Non-pigmented ciliary epithelial cell (primary cell): ENCODE measurements at places on chromosomes 5 and 9.

- DNase-seq = no peak
These were observed 734.8 kb upstream of the CDH9 start for GRCh38 chr5:27773166-27773565.

DNA sequence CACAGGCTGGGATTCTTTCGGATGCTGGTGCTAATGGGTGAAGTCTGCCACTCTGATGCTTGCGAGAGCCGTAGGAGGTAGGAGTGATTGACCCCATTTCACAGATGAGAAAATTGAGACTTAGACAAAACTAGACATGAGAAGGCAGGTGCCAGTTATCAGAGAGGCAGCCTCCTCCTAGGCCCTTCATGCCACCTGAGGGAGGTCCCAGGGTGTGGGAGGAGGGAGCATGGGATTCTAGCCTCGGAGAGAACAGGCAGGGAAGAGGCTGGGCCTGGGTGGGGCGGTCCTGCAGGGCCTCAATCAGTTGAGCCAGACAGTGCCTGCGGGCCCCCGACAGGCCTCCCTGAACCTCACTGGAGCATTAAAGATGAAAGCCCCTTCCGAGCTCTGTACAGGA lies 112.4 kb downstream of the COL23A1 start:
- no peak for DNase-seq

GRCh38 chr5:30752015-30752414 lies 441.5 kb upstream of the CDH6 start:
- no peak for DNase-seq

GRCh38 chr5:96329289-96329688 lies 103.8 kb downstream of the PCSK1 start:
- DNase-seq = no peak

DNA sequence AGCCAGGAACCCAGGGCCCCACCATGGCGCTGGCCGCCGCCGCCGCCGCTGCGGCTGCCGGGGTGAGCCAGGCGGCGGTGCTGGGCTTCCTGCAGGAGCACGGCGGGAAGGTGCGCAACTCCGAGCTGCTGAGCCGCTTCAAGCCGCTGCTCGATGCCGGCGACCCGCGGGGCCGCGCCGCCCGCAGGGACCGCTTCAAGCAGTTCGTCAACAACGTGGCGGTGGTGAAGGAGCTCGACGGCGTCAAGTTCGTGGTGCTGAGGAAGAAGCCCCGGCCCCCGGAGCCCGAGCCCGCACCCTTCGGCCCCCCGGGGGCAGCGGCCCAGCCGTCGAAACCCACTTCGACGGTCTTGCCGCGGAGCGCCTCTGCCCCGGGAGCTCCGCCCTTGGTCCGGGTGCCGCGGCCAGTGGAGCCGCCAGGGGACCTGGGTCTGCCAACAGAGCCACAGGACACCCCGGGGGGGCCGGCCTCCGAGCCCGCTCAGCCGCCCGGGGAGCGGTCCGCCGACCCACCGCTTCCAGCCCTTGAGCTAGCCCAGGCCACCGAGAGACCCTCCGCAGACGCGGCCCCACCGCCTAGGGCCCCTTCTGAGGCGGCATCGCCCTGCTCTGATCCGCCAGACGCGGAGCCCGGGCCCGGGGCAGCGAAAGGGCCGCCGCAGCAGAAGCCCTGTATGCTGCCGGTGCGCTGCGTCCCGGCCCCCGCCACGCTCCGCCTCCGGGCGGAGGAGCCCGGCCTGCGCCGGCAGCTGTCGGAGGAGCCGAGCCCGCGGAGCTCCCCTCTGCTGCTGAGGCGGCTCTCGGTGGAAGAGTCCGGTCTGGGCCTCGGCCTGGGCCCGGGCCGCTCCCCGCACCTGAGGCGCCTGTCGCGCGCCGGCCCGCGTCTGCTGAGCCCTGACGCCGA lies 749 bp downstream of the SOWAHA start:
- DNase-seq = no peak

GRCh38 chr9:68883224-68883623 lies 130.7 kb downstream of the PRKACG start:
- no peak for DNase-seq

- DNase-seq = no peak
These were observed 70.4 kb downstream of the GADD45G start for GRCh38 chr9:89675058-89675742.

DNA sequence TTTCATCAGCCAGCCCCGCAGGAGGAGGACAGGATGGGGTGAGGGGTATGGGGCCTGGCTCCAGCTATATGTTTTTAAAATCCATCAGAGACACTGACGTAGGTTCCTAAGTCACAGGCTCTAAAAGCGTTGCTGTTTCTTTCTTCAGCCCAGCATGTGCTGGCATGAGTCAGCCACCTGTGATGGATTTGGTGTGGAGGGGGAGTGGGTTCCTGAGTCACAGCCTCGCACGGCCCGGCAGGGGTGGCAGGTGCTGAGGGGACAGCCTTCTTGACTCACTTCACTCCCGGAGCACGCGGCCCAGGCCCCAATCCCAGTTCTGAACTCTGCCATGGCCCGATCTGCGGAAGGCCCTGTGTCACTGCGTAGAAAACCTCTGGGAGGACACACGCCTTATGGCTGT lies 38.8 kb upstream of the RPL26L1 start:
- DNase-seq = peak; percentile 98

- DNase-seq = no peak
These were observed 45.7 kb upstream of the PPARGC1B start for GRCh38 chr5:149684371-149684770.

- no peak for DNase-seq
These were observed 138.5 kb downstream of the DCP2 start for GRCh38 chr5:113115061-113115460.

DNA sequence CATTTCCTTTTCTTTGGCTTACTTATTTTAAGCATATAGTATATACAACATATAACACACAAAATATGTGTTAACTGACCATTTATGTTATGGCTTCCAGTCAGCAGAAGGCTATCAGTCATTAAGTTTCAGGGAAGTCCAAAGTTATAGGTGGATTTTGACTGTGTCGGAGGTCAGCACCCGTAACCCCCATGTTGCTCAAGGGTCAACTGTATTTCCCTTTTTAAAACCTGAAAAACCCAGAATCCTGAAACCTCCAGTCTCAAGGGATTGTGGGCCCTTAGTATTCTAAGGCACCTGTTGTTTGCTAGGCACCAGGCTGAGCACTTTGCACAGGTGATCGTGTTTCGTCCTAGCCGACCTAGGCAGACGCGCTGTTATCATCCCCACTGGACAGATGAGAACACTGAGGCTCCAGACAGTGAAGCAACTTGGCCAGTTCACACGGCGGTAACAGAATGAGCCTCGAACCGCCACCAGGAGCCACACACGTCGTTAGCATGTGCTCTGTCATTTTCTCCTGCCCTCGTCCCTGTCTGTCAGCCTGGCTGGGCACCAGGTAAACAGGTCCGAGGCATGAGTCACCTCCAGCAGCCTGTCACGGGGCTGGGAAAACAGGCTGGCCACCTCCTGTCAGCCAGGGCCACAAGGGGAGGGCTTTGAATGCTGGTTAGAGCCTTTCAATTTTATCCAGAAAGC lies 39.9 kb downstream of the DUSP1 start:
- no peak for DNase-seq

DNA sequence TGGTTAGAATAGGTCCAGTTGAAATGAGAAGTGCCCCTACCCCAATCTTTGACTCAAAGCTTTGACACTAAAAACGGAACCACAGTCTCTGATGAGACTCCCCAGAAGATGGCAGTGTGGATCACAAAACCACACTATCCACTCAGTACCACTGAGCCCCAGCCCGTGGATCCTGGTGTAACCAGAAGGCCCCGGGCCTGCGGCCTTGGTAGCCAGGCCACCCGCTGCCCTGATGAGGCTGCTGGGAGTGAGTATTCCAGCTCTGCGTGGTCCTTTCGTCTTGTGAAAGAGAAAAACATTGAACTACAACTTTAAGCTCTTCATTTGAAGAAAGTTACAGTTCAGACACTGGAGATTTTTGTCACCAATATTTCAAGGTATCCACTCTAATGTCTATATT lies 42.2 kb upstream of the FBP1 start:
- peak; percentile 44 for DNase-seq

GRCh38 chr5:142281966-142282365 lies 42.9 kb downstream of the SPRY4 start:
- no peak for DNase-seq

DNA sequence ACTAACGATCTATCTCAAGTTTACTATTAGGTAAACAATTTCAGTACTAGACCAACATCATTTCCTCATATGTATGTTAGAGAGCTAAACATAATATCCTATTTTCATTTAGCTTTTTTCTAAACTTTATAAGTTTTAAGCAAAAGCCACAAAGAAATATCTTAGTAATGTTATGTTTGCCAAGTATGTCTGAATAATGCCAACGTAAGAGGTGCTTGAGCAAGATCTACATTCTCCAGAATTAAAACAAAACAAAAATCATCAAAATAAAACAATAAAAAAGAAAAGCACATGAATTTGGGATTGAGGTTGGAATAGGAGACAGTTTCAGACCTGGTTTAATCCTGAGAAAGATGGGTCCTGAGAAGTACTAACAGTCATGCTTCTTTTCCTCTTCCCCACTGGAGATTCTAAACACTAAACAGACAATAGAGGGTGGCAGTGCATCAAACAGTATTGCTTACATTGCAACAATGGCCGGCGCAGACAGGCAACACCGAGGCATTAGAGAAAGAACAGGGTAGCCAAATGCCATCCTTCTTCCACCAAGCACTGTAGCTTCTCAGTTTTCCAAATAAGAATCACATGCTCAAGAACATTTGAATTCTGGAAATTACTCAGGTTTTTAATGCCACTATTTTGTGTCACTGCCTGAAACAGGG lies 33.6 kb downstream of the CSNK1A1 start:
- no peak for DNase-seq

DNA sequence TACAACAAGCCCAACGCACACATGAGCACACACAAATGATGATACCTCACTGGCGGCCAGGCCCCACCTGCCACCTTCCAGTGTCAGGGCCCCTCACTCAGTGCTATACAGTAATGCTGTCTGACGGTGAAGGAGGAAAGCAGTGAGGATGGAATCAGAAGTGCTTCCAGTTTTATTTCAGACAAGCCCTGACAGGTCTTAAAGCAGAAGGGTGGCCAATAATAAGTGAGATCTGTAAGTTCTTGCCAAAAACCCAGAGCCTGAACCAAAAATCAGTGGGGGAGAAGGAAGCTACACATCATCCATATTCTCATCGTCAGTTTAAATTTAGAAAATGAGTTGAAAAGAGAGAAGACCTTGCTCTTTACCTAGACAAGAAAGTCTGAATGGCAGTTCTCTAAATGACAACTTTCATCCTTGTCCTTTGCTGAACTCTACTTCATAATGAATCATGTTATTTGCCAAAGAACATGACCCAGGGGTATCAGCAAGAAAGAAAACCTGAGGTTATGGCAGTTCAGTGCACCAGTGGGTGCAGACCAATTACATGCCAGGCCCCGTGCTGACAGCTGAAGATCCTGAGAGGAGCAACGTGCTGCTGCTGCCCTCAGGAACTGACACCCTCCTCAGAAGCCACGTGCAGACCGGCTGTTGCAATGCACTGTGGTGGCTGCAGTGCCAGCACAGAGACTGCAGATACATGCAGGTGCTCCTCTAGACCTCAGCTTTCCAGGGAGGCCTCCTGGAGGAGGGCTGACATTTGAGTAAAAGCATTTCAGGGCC lies 118.7 kb downstream of the DROSHA start:
- no peak for DNase-seq

DNA sequence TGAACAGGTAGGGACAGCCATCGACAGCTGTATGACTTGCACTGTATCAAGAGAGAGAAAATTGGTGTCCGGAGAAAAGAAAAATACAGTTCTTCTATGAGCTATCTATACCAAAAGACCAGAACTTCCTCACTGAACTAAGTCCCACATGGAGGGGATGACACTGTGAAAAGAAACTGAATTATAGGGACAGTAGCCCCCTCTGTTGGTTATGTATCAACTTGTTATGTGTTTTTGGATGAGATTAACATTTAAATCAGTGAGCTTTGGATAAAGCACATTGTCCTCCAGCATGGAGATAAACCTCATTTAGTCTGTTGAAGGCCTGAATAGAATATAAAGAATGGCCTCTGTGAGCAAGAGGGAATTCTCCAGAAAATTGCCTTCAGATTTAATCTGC lies 176.6 kb upstream of the SH3GL2 start:
- no peak for DNase-seq

- no peak for DNase-seq
These were observed 399.2 kb downstream of the IRX2 start for GRCh38 chr5:2352101-2352861.

DNA sequence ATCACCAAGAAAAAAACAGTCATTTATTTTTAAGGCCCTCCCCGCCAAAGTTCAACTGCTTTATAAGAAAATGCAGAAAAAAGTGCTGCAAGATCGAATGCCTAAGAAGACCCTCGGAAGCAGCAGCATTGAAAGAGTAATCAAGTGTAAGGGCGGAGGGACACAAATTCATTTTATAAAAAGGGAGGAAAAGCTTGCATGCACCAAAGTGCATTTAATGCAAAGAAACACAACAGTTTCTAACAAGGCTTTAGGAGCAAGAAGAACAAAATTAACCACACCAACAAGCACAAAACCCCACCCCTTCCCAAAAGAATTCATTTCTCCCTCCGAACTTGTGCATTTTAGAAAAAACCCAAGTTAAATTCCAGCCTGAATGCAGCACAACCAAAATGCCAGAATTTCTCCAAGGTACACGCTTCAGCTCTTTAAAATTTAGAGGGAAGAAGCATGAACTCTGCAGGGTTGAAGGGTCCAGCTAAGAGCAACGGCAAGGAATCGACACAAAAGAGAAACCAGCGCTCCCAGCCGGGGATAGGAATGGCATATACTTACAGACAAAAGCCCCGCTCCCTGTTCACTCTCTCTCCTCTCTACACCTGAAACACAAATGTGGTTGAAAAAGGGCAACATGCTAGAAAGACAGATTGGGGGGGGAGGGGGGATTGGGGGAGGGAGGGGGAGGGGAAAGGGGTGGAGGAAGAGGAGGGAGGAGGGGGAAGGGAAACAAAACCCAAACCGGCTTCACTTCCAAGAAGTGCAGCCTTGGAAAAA lies at the start of gene NREP:
TSS of gene NREP (minus strand) at position 614 of the 774 bp plus-strand sequence. CDS start 1,422 bp downstream, outside the sequence.
- no peak for DNase-seq

DNA sequence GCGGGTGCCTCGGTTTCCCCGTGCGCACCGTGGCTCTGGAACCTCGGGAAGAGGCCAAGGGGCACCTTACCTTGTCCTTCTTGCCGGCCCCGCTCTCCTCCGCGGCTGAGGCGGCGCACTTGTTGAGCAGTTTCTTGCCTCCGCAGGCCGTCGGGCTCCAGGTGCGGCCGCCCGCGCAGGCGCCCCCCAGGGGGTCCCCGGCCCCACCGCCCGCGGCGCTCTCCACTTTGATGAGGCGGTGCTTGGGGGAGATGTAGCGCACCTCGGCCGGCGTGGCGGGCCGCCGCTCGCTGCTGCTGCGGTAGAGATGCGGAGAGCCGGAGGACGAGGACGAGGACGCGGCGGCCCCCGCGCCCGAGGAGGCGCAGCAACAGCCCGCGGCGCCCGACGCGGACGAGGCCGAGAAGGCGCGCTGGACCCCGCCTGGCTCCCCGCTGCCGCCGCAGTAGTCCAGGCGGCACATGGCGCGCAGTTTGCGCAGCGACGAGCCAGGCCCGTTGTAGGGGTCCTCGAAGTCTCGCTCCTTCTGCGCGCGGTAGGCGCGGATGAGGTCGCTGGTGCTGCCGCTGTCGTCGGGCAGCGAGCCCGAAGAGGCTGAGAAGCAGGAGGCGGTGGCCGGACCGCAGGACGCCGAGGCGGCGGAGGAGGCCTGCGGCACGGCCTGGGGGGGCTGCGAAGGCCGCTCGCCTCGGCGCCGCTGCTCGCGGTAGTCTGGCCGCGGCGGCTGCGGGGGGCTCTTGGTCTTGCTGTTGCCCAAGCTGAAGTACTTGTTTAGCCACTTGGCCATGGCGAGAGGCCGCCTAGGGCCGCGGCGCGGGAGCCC lies 957 bp downstream of the SHB start:
- no peak for DNase-seq

GRCh38 chr5:133851521-133851920 lies 116.9 kb downstream of the C5orf15 start:
- DNase-seq = no peak
